Amniotic stem cell (primary cell): ENCODE measurements at places on chromosomes 6 and 20.

DNA sequence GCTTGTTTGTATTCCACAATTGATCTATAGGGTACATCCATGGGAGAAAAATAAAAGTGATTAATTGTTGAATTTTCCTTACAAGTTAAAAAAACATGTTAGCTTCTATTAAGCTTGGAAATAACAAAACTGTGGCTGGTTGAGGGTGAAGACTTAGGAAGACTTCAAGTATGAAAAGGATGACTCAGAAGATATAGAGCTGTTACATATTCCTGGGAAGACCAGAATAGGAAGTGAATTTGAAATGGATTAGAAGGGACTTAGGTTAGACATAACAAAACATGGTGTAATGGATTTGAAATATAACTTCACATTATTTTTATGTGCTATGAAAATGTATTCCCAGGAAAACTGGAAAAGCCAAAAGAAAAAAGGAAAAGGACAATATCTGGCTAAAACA lies 732.2 kb downstream of the HDGFL1 start:
- DNase-seq: no peak

GRCh38 chr20:14778096-14778495 lies 440.7 kb upstream of the FLRT3 start:
- DNase-seq: no peak

- no peak for DNase-seq
These were observed 59.6 kb upstream of the SAMHD1 start for GRCh38 chr20:37011147-37011546.

GRCh38 chr6:15526212-15526701 lies 136.6 kb downstream of the DTNBP1 start:
- no peak for DNase-seq

- no peak for DNase-seq
These were observed 14.9 kb downstream of the NOTCH4 start for GRCh38 chr6:32208996-32209395.
